ENCODE measurements at places on chromosomes 6 and 20.

- peak; percentile 65 for DNase-seq
Observed at GRCh38 chr6:57267586-57268293, 45.6 kb upstream of the RAB23 start.

DNA sequence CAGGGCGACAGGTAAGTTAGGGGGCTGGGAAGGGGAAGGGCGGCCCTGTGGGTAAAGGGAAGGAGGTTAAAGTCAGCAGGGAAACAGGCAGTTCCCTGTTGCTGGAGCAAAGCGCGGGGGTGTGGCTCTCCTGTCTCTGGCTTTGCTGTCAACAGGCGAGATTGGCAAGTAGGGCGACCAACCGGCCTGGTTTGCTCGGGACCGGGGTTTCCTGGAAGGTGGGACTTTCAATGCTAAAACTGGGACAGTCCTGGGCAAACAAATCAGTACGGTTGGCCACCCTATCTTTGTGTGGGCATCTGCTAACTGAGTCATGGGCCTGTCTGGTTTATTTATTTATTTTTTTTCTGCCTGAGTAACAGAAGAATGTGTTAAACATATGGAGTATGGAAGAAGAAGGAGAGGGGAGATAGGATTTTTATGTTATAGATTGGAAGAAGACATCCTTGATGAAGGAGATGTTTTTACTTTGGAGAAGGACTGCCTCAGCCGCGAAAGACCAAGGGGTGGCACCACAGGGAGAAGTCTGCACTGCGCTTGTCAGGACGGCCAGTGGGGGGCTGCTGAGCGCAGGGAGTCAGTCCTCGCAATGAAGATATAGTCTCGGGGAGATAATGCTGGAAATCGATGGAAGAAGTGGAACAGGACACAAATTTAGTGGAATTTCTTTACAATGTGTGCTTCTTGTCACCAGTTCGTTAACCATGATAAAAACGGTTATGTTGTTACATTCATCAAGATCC lies 43.4 kb upstream of the ESR1 start:
- peak; percentile 23 for DNase-seq

- no peak for DNase-seq
Observed at GRCh38 chr6:33297956-33298772, 578 bp downstream of the RGL2 start.

GRCh38 chr6:133314947-133315346 lies 73.8 kb downstream of the EYA4 start:
- DNase-seq: no peak

- no peak for DNase-seq
Observed at GRCh38 chr6:77466055-77466450, 2.8 kb upstream of the HTR1B start.

DNA sequence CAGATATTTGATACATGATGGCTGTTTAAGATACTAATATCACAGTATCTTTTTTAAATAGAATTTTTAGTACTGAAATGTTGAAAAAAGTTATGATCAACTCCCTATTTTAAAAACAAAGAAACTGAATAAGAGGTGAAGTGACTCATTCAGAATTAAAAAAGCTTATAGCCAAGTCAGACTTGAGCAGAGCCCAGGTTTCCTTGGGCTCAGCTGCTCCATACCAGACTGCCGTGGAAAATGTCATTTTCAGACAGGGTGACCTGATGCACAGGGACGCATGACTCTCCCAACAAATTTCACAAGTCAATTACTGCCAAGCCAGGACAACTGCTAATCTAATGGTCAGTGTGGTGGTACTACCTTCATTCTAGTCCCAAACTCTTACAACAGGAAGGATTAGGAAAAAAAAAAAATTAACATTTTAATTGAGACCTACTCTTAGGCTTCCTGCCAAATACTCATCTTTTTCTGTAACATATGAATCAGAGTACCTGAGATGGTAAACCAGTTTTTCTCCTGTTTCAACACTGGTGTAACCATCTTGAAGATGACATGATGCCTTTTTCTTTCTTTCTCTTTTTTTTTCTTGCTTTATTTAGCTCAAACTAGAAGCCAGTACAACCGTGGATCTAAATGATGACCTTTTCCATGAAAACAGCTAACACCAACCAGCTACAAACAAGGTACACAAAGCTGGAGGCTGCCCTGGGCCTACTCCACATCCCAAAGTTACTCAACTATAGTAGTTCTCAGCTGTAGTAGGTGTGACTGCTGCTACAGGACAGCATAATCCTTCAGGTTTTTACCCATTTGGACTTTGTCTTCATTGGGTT lies 30.5 kb downstream of the SLC22A23 start:
- DNase-seq: no peak

DNA sequence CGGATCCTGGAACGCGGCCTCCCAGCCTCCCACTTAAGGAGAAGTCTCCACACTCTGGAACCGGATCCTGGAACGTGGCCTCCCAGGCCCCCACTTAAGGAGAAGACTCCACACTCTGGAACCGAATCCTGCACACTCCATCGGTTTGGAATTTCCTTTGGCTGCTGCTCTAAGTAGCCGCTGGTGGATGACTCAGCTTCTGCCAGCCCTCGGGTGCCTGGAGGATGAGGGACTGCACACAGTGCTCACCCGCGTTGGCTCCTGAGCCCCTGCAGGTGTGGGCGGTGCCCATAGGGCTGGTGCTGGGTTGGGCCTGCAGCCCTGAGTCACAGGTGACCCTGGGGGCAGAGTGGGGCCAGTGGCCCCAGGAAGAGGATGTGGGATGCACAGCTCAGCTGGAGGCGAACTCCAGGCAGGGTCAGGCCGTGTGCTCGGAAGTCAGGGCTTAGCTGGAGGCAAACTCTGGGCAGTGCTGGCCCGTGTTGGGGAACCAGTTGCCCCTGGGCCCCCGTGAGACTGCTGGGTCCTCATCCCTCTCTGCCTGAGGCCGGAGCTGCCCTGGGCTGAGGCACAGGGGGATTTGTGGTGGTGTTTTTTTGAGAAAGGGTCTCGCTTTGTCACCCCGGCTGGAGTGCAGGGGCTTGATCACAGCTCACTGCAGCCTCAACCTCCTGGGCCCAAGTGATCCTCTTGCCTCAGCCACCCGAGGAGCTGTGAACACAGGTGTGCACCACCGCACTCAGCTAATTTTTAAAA lies 13.9 kb upstream of the TNFRSF6B start:
- DNase-seq: no peak

GRCh38 chr20:62349556-62350097 lies 17.5 kb downstream of the LAMA5 start:
- DNase-seq: no peak

GRCh38 chr6:137112067-137112355 lies 61.4 kb downstream of the IL22RA2 start:
- DNase-seq: no peak

GRCh38 chr20:32582659-32583580 lies 2.2 kb downstream of the NOL4L start:
- no peak for DNase-seq

DNA sequence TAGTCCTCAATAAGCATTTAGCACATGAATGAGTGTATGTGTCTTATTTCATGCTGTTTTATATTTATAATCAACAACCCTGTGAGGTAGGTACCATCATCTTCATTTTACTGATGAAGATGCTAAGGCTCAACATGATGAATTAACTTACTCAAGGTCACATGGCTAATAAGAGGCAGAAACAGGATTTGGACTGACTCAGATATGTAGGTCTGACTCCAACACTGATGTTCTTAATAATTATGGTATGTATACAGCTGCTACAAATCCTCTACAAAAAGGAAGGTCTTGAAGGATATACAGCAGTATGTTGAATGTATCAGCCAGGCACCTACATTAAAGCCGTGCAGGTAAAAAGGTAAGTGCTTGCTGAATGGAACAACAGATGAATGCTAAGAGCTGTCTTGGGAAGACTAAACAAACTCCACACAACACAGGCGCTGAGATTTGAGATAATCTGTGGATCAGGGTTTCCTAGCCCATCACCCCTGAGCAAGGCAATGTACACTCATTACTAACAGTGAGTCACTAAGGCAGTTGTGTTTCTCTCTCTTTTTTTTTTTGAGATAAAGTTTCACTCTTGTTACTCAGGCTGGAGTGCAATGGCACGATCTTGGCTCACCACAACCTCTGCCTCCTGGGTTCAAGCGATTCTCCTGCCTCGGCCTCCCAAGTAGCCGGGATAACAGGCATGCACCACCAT lies 31.9 kb downstream of the TTI1 start:
- DNase-seq: no peak

DNA sequence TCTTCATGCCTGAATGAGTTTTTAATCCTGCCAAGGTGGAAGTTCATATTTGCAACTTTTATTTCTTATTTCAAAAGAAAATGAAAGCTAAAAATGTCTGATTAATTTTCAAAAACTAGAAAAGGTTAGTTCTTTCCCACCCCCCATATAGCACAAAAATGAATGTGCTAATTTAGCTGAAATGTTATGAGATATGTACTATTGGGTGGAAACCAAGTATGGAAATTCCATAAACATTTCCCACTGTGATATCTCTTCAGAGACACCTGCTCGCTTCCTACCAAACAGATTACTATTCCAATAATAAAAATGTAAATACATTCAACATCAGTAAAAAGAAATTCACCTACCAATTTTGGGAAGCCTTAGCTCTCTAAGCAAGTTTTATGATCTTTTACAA lies 678.6 kb upstream of the ID4 start:
- DNase-seq: no peak

DNA sequence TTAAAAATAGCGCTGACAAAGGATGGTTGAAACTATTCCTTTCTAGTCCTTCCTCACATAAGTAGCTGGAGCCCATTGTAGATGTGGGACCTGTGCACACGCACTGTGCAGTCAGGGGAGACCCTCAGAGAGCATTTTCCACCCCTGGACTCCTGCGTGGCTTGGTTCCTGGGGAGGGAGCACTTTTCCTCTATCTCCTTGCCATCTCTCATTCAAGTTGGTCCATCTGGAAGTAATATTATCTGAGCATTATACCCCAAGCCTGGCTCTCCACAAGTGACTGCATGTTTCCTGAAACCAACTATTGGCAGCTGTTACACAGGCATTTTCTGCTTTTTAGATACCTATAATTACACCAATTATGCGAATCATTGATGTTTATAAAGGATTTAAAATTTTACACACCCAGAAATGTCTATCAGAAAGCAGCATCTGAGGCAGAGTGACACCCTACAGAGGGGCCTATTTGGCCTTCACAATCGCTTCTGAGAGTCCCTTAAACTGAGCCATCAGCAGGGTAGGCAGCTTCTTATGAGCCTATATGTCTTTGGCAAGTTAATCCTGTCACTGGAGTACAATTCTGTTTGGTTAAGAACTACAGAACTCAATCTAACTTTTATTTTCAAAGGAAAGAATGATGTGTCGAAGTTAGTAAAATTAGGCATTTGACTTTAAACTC lies 18.7 kb downstream of the SOX4 start:
- peak; percentile 42 for DNase-seq

GRCh38 chr6:35300848-35301247 lies 3.2 kb downstream of the DEF6 start:
- no peak for DNase-seq

- DNase-seq: peak; percentile 21
Observed at GRCh38 chr6:73732845-73733675, 37.1 kb downstream of the CD109 start.

- no peak for DNase-seq
Observed at GRCh38 chr6:77040568-77041195, 422.6 kb downstream of the HTR1B start.

DNA sequence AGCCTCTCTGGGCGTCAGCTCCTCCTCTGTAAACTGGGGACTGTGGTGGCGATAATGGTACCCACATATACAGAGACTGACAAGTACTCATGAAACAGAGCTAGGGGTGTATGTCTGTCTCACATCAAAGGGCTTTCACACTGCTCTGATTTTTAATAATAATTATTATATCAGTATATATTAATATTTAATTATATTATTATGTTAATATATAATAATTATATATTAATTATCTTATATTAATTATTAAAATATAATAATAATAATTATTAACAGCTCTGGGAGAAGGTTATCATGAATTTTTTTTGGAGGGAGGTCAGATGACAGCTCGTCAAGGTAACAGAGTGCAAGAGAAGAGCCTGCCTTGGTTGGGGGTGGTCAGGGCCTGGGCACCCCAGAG lies 173.6 kb downstream of the NRN1 start:
- DNase-seq: no peak

DNA sequence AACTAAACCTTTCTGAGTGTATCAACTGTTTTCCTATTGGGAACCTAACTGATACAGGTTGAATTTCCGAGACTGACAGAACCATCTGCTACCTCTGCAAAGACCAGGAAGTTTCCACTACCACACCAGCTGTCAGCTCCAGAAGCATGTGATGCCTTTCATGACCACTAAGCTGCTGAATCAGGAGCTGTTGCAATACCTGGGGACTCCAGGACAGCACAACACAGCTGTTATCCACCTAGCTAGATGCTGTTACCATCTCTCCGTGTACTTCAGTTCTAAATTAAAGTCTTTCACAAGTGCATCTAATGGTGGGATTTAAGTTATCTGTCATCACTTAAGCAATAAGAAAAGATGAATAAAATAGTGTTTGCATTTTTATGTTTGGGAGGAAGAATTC lies 158.2 kb upstream of the IMPG1 start:
- peak; percentile 55 for DNase-seq

DNA sequence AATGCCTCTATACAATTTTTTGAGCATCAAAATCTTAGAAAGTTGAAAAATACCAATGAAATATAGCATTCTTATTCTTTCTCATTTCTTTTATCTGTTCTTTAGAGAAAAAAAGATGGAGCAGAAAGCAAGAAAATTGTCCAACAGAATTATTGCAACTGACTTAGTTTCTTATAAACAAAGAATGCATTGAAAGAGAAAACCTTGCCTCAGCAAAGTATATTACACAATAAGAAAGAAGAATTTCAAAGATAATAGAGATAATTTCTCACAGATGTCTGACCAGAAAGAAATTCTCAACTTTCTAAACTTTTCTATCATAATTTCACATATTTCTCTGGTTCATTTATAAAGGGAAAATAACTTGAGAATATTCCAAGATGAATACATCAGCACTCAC lies 47.0 kb upstream of the PRND start:
- DNase-seq: no peak

DNA sequence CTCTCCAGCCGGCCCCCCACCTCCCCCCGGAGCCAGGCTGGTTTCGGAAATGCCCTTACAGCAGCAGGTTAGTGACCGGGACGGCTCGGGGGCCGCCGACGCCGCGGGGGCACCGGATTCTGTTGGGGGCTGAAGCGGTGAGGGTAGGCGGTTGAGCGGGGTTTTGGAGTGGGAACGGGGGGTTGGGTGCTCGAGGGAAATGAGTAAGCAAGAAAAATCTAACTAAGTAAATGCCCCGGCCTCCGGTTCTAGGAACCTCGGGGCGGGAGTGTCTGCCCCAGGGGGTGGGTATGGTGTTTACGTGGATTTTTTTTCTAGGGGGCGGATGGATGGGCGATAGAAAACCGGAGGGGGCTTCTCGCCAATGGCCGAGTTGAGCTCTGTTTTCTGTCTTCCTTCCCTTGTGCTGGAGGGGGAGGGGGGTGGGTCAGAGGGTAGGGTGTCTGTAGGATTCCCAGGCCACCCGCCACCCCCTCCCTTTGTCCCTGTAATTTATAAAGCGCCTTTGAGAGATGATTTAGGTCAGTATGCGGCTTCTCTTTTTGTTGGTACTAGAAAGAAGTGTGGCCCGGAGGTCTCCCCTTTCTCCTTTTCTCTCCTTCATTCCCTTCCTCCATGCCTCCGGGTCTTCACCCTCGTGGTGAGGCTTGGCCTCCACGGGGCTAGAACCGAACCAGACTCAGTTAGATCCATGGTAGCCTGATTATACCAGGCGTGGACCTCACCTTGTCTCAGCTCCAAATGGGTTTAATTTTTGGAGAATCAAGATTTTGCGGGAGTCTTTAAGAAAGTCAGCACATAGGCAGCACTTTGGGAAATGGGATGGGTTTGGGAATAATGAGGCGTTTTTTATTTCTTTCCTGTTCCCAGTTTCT lies 2.3 kb downstream of the E2F3 start:
- DNase-seq: peak; percentile 55

GRCh38 chr6:153001767-153002612 lies 519 bp downstream of the MTRF1L start:
- DNase-seq: no peak
